ENCODE measurements at places on chromosomes 5 and 9. TPM values are rescaled to one million over a fixed set of nuclear protein-coding genes. Genes with fewer than 3 reads are reported as not detected.

DNA sequence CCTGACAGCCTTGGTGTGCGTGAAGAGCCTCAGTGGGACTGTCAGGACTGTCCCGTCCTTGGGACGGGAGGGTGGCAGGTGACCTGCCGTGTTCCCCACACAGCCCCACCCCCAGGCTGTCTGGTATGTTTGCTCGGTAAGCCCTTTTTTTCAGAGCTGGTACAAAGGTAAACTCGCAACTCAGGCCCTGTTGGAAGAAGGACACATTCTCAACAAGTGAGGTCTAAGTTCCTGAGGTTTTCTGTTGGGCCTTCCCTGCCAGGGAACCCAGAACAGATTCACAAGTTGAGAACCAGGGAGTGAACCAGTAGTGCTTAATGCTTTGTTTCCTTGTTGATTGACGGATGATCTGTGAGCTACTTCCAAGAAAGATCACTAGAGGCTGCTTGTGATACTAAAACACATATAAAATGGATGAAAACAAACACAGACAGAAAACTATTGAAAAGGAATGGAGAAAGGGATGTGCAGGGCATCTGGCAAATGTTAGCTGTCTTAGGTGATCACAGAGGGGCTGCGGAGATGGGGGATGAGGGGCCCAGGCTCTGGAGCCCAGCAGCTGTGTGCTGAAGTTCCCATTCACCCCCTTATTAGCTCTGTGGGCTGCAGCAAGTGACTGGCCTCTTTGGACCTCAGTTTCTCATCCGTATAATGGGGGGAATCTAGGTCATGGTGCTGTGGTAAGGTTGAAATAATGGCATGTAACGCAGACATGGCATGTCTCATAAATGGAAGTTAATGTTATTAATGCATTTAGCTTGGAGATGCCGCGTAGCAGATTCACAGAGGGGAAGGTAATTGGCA lies 2.7 kb downstream of the NDST1 start:
- DNase-seq, result no peak

DNA sequence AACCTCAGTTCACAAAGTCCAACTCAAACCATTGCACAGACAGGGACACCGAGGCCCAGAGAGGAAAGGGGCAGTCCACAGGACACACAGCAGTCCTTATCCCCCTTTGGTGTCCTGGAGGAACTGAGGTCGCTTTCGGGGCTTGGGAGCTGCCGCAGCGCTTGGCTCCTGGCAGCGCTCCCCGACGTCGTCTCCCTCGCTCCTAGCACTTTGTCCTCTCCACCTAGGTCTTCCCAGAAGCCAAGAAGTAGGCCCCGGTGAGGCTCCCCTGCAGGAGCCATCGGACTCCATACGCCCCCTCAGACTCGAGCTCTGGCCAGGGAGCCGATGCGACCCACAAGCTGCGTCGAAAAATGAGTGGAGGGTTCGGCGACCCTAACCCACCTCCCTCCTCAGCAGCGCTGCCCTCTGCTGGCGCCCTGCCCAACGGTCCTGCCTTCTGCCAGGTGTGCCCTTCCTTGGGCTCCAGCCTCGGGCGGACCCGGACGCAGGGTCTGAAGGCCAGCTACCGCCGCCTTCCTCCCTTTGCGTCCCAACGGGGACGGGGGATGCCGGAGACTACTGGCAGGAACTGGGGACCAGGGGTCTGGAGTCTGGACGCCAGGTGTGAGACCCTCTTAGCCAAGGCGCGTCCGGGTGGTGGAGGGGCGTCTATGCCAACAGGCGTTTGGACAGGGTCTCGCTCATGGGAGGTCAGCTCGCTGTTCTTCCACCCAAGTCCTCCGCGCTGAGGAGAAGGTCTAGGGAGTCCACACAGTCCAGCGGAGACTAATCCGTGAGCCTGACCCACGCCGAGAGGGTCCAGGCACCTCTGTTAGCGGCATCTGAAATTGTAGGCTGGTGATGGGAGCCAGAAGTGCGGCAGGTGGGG lies 2.1 kb upstream of the PRDM12 start:
- no peak for DNase-seq

- no peak for DNase-seq
Observed at GRCh38 chr5:100777680-100778300, 125.3 kb downstream of the ST8SIA4 start.

- DNase-seq, result no peak
Observed at GRCh38 chr5:58530942-58531490, 39.8 kb downstream of the GAPT start.

DNA sequence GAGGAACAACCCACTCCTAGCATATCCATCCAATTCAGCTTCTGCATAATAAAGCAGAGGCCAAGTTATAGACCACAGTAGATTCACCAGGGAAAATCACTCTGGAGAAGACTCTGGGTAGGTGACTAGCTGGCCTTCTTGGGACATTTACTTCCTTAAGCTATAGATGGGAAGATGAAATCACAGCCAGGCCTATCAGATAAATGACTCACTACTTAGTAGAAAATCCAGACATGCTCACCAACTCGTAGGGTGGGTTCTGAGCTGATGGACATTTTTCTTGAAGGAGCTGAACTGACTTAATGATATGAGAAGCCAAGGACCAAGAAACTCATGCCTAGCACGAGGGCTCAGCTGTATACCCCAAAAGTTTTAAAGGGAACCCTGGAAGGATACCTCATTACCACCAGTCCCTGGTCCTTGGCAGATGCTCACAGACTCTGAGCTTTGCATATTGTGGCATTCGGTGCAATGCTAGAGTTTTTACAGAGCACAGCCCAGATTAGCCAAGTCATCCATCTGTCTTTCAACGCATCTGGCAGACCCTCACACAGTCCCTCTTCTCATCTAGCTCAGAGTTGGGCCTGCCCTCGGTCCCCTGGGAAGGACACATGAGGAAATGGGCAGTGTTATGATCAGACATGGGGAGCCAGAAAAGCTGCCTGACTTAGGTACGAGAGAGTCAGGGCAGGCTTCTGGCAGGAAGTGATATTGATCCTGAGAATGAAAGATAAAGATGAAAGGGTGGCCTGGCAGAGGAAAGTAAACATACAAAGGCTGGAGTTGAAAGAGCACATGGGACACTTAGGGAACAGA lies 15.0 kb downstream of the ACSL6 start:
- DNase-seq, result no peak

- DNase-seq, result no peak
Observed at GRCh38 chr5:88664645-88665044, 218.3 kb downstream of the MEF2C start.

GRCh38 chr9:95920017-95920416 lies 44.5 kb downstream of the ERCC6L2 start:
- no peak for DNase-seq

- DNase-seq, result no peak
Observed at GRCh38 chr9:87226896-87227295, 270.8 kb upstream of the DAPK1 start.

DNA sequence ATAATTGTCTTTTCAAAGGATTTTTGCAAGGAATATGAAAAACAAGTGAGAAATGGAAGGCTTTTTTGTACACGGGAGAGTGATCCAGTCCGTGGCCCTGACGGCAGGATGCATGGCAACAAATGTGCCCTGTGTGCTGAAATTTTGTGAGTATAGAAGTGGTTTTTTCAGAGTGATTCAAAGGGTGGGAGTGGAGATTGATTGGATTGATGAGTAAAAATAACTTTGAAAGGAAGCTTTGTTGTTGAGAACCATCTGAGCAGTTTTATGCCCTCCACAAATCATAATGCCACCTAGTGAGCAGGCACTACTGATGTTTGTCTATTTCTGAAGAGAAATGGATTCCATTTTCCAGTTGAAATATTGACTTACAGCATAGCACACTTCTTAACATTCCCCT lies 30.6 kb downstream of the SPINK5 start:
- no peak for DNase-seq

DNA sequence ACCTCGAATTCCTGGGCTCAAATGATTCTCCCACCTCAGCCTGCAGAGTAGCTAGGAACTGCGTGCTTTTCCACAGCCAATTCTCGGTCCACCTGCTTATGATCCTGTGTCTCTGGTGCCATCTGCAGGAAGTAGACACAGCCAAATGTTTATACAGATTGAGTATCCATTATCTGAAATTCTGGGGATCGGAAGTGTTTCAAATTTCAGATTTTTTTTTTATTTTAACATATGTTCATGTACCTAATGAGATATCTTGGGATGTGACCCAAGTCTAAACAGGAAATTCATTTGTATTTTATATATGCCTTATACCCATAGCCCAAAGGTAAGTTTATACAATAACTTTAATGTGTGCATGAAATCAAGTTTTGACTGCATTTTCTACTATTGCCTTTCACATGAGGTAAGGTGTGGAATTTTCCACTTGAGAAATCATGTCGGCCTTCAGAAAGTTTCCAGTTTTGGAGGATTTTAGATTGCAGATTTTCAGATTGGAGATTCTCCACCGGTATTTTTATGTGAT lies 89.5 kb downstream of the ESM1 start:
- no peak for DNase-seq

DNA sequence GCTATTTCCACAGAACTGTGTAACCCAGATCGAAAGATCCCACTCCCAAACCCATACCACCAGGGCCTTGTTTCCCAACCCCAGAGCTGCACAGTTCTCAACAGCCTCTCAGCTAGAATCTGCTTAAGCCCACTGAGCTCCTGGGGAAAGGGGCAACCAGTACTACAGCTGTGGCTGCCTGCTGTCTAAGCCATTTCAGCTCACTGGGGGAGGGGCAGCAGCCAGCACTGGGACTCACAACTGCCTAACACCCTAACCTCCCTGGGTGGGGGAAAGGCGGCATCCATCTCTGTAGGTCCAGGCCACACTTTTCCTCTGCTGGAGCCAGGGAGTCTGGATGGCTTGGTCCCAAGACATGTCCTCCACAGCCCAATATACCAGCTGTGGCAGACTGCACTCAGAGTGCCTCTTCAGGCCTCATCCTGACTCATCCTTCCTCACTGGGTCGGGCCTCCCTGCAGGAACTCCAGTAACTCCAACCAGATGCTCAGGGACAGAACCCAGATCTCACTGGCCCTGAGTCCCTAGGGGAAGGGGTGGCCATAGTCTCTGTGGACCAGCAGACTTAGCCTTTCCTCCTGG lies 241.4 kb downstream of the HINT1 start:
- DNase-seq, result no peak

DNA sequence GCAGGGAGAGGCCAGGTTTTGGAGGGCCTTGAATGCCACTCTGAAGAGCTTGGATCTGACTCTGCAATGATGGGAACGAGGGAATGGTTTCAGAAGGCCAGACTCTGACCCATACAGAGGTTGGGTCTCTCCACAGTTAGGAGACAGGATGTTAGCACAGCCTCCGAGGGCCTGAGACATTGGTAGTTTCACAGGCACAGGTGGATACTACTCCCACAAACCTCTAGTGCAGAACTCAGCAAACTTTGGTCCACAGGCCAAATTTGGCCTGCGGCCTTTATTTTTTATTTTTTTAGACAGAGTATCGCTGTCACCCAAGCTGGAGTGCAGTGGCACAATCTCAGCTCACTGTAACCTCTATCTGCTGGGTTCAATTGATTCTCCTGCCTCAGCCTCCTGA lies 2.9 kb downstream of the GNPDA1 start:
- no peak for DNase-seq

GRCh38 chr9:108168236-108168850 lies 678.8 kb upstream of the KLF4 start:
- DNase-seq, result no peak

DNA sequence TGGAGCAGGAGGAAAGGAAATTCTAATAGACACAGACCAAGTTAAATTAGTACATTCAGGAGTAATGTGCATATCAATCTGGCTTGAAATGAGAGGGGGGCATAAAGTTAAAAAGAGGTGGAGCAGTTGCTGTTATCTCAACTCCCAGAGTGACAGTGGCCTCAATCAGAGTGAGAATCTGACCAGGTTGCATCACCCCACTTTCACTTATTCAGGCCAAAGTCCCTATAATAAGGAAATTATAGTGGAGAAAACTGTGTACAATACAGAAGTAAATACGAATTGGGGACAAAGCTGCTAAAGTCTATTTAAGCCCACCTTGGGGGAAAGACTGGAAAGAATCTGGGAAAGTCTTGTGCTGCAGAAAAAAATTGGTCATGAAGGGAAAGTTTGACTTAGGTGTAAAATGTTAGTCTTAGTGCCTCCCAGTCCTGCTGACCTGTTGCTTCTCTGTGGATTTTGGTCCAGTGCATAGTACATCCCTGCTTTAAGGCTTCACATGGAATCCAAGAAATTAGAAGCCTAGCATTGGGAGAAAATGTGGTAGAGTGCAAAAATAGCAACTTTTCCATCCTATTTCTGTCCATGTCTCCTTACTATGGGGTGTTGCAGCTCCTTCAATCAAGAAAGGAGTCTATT lies 27.9 kb downstream of the MROH2B start:
- DNase-seq, result no peak

DNA sequence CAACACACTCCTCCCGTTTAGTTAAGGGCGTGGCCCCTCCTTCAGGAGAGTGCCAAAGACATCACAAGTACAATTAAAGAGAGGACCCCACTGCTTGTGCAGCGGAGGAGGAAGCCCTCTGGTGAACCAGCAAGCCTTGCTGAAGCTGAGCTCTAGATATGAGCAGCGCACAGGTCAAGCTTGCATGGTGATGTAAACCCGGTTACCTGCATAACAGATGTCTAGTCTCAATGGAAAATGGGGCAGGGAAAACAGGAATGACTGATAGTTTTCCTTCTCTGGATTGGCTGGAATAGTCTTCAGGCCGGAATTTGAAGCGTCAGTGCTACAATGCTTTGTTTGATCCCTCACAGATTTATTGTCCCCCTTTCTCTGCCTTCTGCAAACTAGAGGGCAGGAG lies 66.2 kb downstream of the MROH2B start:
- DNase-seq, result no peak

DNA sequence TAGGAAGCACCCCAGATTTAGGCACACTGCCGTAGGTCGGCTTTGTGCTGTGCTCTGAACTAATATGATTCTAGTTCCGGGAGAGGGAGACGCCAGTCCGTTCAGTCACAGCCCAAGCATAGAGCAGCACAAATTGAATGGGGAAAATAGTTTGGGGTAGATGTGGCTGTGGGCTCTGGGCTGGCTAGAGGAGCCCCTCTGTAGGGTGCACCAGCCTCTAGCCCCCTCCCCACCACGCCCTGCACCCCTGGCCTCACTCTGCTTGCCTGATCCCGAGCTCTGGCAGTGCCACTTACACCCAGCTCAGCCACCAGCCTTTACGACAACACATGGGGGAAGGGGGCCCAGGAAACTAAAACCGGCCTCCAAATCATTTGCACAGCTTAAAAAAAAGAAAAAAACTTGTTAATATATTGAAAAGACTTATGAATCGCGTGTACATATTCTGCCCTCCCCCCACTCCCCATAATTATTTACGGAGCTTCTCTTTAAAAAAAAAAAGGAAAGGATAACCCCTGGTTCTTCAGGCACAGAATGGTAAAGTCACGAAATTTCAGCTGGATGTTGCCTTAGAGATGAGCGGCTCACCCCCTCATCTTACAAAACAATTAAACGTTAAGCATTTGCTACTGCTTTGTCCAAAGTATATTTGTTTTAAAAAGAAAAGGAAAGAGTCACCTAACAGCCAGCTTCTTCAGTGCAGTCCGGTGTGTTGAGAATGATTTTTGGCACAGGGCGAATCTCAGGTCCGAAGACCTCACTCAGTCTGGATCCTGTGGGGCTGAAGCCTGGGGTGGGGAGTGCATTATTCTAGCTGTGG lies 3.5 kb downstream of the LMX1B start:
- DNase-seq, result no peak

- DNase-seq, result no peak
Observed at GRCh38 chr9:16515879-16516301, 354.6 kb downstream of the BNC2 start.

- DNase-seq, result no peak
Observed at GRCh38 chr9:127960410-127961154, 20.2 kb downstream of the EEIG1 start.

Gene OR1L4
- total RNA-seq, result not detected

Gene LRRC19
- not detected for total RNA-seq

Gene RGS7BP
- 0.67 TPM for total RNA-seq

Gene BRD8
- total RNA-seq, result 67.0 TPM

Data from sciatic nerve (tissue), 2 donors.